ENCODE measurements at places on chromosomes 4 and X. TPM values are rescaled to one million over a fixed set of nuclear protein-coding genes. Genes with fewer than 3 reads are reported as not detected.

Gene TCEAL3
- total RNA-seq, result 15.8 TPM

Gene NKX6-1
- total RNA-seq, result not detected

Gene KIT
- total RNA-seq, result 1.5 TPM

Gene XAGE1A
- not detected for total RNA-seq

Gene NSG1
- total RNA-seq, result 1.2 TPM

Gene WAS
- 0.30 TPM for total RNA-seq

Gene PSAPL1
- total RNA-seq, result not detected

Gene OTC
- total RNA-seq, result not detected

Gene CFAP99
- not detected for total RNA-seq

Gene CT47B1
- total RNA-seq, result not detected

Gene CLCN3
- total RNA-seq, result 84.3 TPM

Gene PAGE1
- total RNA-seq, result not detected

Gene UXT
- total RNA-seq, result 125 TPM

Gene GPR82
- not detected for total RNA-seq

Gene NDST3
- total RNA-seq, result 2.4 TPM

Gene ADAM29
- total RNA-seq, result not detected

Gene CACNA1F
- total RNA-seq, result not detected

Gene NWD2
- total RNA-seq, result not detected

Gene JADE3
- total RNA-seq, result 6.2 TPM

Gene KIAA0232
- 24.8 TPM for total RNA-seq

Gene ENOX2
- total RNA-seq, result 9.6 TPM

Gene MAGEA3
- not detected for total RNA-seq

Gene ABLIM2
- total RNA-seq, result 0.09 TPM

Gene ASB12
- total RNA-seq, result not detected

Gene ACE2
- total RNA-seq, result not detected

Gene ADGRG4
- total RNA-seq, result not detected

Gene ARX
- total RNA-seq, result not detected

Gene ADH1B
- 0.09 TPM for total RNA-seq

Gene CCKAR
- total RNA-seq, result 0.30 TPM

Gene HSPA4L
- total RNA-seq, result 21.2 TPM

Gene HMGN5
- 1.2 TPM for total RNA-seq

Gene PABPC5
- 0.46 TPM for total RNA-seq

Gene GLA
- 28.8 TPM for total RNA-seq

Gene MAP3K15
- total RNA-seq, result 0.14 TPM

Gene BST1
- total RNA-seq, result 12.8 TPM

Gene RS1
- total RNA-seq, result not detected

Gene BEX5
- not detected for total RNA-seq

Gene IBSP
- total RNA-seq, result not detected

Gene ZMAT1
- 0.23 TPM for total RNA-seq

Gene CPLX1
- not detected for total RNA-seq

Gene GPR173
- 2.4 TPM for total RNA-seq

Gene ARMCX2
- 131 TPM for total RNA-seq

Gene LGI2
- total RNA-seq, result under 0.01 TPM

Gene TRIM60
- total RNA-seq, result not detected

Gene PLAC1
- total RNA-seq, result 1.2 TPM

Gene PLCXD1
- 27.5 TPM for total RNA-seq

Gene NLGN3
- total RNA-seq, result 0.23 TPM

Gene ADH7
- total RNA-seq, result not detected

Gene DRD5
- not detected for total RNA-seq

Gene ETNPPL
- not detected for total RNA-seq

Gene TEX13A
- not detected for total RNA-seq

Gene UGT2B15
- not detected for total RNA-seq

Gene NUDT10
- 2.1 TPM for total RNA-seq

Gene MTNR1A
- total RNA-seq, result 0.23 TPM

Gene SMPX
- not detected for total RNA-seq

Gene ADH4
- not detected for total RNA-seq

Gene PAGE4
- total RNA-seq, result not detected

Gene STPG2
- total RNA-seq, result 0.05 TPM
